ENCODE measurements at places on chromosomes 6 and 20.
A peak's percentile ranks its signal among the peaks of the same experiment; 100 is the strongest.

DNA sequence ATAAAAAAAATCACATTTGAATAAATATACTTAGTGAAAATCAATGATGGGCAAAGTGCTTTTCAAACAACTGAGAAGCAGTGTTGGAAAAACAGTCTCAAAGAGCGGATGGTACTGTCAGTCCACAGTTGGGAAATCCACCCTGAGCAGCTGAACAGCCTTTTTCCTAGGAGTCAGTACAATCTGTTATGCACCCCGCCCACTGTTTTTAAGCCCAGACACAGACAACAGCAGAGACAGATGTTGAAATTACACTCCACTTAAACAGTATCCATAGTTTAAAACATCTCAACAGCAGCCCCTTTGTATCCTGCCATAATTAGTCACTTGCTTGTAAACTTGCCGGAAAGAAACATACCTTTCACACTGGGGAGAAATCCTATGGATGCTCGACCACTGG lies 372 bp downstream of the KIAA0408 start:
- DNase-seq: no peak

DNA sequence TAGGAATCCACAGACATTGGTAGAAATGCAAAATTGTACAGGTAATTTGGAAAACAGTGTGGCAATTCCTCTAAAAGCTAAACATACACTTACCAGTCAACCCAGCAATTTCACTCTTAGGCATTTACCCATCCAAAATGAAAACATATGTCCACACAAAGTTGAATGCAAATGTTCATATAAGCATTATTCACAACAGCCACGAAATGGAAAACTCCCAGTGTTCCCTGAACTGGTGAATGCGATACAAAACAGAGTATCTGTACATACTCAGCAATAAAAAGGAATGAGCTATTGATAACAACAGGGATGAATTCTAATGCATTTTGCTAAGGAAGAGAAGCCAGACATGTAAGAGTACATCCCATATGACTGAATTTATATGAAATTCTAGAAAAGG lies 32.4 kb upstream of the RAB22A start:
- DNase-seq: no peak

- DNase-seq: no peak
Measured at GRCh38 chr6:2477250-2477649, 231.8 kb upstream of the GMDS start.

DNA sequence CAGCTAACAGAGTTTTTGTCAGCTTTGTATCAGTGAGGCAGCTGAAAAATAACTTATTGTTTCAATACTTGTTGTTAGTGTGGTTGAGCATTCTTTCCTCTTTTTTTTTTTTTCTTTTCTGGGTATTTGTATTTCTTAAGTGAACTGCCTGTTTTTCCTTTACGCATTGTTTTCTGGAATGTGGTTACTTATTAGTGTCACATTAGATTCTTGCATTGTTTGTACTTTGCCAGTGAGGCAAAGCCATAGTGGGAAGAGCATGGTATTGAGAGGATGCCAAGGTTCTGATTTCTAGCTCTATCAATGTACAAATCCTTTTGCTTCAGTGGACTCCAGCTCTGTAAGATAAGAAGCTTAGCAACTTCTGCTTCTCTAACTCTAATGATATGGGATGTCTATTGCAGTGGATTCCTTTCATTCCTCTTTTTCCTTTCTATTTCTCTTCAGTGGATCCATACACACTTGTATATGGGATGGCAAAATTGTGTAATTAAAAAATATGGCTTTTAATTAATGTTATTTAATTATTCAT lies 3.9 kb downstream of the CDKAL1 start:
- no peak for DNase-seq

GRCh38 chr20:19308146-19308545 lies 95.7 kb downstream of the SLC24A3 start:
- DNase-seq: no peak

DNA sequence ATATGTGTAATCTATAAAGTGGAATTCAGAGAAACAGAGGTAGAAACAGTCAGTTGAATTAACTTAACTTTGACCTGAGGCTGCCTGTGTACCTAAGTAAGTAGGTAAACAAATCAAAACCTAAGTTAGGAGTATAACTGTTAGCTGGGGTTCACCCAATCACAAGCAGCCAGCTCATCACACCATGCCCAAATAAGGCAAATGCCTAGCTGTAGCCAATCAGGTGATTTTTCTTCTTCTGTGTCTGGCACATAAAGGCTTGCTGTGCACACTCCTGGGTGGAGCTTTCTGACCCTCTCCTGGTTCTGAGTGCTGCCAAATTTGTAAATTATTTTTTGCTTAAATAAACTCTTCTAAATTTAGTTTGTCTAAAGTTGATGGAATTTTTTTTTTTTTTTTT lies 54.7 kb upstream of the TRIM39 start:
- no peak for DNase-seq

DNA sequence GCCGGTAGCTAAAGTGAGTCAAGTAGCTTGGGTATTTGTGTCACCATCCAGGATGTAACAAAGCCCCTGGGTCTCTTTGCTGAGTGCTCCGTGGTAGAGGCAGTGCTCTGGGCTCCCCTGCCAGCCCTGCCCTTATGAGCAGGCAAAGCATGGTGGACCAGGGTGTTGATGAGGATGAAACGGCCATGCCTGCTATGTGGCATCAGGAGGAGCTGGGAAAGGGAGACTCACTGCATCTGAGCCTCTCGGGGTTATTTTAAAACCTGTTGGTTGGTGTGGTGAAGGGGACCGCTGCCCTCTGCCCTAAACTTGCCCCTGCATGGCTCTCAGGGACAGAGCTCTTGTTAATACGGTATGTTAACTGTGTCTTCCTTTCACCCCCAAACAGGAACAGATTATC lies 143.1 kb downstream of the DTNBP1 start:
- no peak for DNase-seq

DNA sequence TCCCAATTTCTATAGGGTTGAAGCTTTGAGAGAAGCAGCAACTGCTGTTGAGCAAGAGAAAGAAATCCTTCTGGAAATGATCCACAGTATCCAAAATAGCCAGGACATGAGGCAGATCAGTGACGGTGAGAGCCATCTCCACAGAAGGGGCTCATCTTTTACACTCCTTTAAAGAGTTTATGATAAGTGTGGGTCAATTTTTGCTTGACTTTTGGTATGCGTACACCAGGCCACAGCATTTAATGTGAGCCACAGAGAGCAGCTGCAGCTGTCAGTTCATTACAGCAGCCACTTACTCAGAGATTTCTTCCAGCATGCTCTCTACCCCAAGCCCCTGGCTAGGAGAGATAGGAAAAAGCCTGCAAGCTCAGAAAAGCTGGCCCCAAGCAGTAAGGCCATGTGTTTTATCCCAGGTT lies 9.9 kb downstream of the BAG2 start:
- no peak for DNase-seq

- DNase-seq: no peak
Measured at GRCh38 chr6:165649166-165650137, 13.6 kb downstream of the PDE10A start.

DNA sequence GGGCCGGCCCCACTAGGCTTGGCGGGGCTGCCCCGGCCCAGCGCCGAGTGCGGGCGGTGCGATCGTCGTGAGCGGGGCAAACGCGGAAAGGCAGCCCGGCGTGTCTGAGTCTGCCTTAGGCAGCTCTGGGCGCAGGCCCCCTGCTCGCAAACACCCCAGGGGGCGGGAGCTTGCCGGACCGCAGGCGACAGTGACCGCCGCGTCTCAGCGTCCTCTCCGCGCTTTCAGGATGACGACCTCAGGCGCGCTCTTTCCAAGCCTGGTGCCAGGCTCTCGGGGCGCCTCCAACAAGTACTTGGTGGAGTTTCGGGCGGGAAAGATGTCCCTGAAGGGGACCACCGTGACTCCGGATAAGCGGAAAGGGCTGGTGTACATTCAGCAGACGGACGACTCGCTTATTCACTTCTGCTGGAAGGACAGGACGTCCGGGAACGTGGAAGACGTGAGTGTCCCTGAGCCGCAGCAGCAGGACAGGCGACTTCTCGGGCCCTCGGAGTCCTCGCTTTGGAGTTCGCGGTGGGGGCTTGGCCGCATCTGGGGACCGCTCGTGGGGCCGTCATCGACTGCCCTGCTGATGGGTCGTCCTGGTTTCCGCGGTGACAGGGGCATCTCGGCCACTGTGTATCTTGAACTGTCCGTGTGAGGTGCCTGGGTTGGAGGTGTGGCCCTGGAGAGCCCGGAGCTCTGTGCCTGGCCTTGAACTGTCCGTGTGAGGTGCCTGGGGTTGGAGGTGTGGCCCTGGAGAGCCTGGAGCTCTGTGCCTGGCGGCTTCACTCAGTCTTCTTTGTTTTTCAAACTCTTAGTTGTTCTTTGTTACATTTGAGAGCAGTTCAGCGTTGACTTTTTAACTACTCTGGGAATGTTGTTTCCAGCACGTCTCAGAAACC lies 786 bp downstream of the ADRM1 start:
- no peak for DNase-seq

DNA sequence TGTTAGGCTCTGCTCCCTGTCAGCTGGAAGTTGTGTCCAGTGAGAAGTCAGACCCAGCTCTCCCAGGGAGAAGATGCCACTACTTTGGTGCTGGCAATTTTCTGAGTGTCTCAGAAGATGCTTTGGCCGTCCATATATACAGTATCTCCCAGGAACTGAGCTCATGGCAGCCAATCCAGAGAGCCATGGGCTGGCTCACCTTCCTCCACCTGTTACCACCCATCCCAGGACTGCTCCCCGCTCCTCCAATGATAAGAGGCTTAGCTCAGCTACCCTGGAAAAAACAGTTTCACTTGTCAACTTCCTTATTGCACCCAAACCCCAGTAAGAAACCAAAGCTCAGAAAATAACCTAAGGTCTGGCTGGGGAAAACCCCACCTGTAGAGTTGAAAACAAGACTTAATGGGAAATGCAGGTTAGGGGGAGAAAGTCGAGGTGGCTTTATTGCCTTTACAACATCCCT lies at the start of gene BNIP5:
BNIP5 (minus strand) TSS at position 110 of the 463 bp plus-strand sequence. CDS start 6,198 bp downstream, outside the sequence.
- DNase-seq: no peak

GRCh38 chr6:75296811-75297779 lies 12.5 kb upstream of the TMEM30A start:
- no peak for DNase-seq

GRCh38 chr6:139600919-139601475 lies 226.5 kb upstream of the CITED2 start:
- DNase-seq: no peak

GRCh38 chr6:34438705-34439104 lies 12.8 kb upstream of the RPS10 start:
- no peak for DNase-seq

- DNase-seq: no peak
Measured at GRCh38 chr6:25922301-25922700, 8.2 kb downstream of the SLC17A2 start.

- DNase-seq: no peak
Measured at GRCh38 chr6:166470863-166471410, 88.2 kb upstream of the MPC1 start.

GRCh38 chr6:47603995-47604394 lies 94.4 kb upstream of the ADGRF4 start:
- no peak for DNase-seq

- DNase-seq: no peak
Measured at GRCh38 chr6:25064006-25064405, 128.2 kb upstream of the RIPOR2 start.

- DNase-seq: no peak
Measured at GRCh38 chr6:53175027-53175426, 26.4 kb upstream of the GCM1 start.

DNA sequence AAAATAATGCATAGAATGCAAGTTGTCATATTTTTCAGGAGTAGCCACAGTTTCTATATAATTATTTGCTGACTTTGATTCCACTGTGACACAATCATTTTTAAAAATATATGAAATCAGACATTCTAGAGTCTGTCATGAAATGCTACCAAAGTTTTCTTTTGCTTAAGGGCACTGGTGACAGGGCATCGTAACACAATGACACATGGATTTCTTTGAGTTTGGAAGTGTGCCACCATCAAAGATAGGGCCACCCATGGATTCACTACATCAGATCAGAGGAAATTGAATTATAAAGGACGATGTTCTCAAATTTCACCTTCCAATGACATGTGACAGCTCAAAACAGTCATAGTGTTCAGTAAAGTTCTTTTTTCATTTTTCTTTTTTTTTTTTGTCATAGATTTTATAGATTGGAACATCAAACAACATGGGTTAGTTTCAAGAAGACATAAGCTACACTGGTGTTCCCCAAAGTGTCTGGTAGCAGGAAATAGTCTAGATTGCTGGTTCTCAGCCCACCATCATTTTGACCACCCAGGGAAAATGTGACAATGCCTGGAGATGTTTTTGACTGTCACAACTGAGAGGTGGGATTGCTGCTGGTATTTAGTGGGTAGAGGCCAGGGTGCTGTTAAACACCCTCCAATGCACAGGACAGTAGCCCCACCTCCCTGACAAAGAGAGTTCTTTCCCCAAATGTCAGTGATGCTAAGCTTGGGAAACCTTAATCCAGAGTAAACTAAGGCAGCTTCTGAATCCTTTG lies 123.8 kb upstream of the DOK5 start:
- DNase-seq: no peak

GRCh38 chr6:62338477-62338876 lies 52.5 kb upstream of the KHDRBS2 start:
- DNase-seq: no peak

GRCh38 chr6:45156075-45156474 lies 172.1 kb upstream of the RUNX2 start:
- DNase-seq: no peak

- DNase-seq: peak; percentile 58
Measured at GRCh38 chr20:63979557-63980316, at the start of gene SAMD10. Gene SAMD10, minus strand, starts transcription at chr20:63979642. Its CDS starts 175 bp downstream, at chr20:63979467.

DNA sequence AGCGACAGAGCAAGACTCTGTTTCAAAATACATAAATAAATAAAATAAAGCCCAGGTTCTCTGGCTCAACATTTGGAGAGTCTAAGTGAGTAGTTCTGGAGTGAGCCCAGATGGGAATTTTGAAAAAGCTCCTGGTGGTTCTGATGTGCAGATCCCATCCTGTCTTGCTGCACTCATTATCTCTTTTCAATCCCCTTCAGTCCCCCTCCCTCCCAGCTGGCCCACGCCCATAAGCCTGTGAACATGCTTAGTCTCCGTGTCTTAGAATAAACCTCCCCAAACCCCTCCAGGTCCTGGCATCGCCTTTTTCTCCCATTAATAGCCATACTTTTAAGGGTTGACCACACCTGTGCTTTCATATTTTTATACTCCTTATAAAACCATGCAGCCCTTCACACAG lies 19.4 kb upstream of the TULP1 start:
- no peak for DNase-seq

- no peak for DNase-seq
Measured at GRCh38 chr6:141077355-141078333, 1055.1 kb upstream of the GJE1 start.

DNA sequence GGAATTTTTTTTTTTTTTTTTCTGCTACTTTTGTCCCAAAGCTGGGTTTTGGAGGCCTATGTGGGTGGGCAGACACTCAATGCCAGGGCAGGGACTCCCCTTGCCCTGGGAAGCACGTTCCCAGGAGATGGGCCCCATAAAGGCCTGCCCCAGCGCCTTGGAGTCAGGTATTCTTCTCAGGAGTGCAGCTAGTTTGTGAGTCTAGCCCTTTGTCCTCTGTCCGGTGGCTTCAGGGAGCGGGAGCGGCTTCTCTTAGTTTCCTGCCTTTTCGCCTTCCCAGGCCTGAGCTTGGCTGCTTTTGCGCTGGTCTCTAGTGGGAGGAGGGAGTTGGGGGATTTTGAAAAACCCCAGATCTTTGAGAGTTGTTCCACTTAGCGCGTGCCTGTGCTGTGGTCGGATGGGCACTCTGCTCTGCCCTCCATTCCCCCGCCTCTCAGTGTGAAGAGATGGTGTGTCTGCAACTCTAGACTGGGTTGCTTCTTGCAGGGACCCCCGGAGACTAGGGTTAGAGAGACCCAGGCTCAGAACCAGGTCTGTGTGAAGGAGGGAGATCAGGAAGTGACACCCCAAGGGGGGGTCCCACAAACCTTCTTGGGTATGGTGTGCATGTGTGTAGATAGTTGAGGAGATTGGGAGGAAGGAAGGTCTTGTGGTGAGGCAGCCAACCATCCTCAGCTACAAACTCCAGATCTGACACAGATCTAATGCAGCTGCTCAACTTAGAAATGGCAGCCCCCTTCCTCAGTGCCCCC lies 1.3 kb downstream of the PLCG1 start:
- DNase-seq: no peak
